ENCODE measurements at places on chromosomes 7 and 10. TPM values are rescaled to one million over a fixed set of nuclear protein-coding genes. Genes with fewer than 3 reads are reported as not detected.

SERPINE1 gene
- total RNA-seq: 46.1 TPM

- H3K36me3 ChIP-seq: no peaks in the 10 kb centered on the region
- no peaks in the 10 kb centered on the region for H3K4me1 ChIP-seq
- H3K27me3 ChIP-seq: no peaks in the 10 kb centered on the region
- no peak within 1 kb of the TSS for H3K27ac ChIP-seq
Observed at GRCh38 chr7:5282543-5283316, at the start of gene SLC29A4. Gene SLC29A4, plus strand, starts transcription at chr7:5282943. Its CDS starts 4,874 bp downstream, at chr7:5287817.

DNA sequence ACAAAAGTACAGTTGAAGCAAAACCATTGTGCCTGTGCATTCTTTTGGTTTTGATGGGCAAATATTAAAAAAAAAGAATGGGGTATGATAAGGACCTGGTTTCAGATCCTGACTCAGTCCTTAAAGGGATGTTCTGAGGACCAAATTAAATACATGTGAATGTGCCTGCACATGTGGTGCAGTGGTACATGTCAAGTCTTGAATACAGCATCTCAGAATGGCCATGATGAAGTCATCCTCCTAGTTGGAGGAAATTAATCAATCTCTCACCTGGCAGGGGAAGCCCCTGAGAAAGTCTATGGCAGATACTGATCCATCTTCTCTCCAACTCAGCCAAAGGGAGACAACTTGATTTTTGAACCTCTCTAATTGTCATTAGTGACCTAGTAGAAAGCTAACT lies 207.0 kb downstream of the SUGCT start:
- DNase-seq: no peak
- H3K4me3 ChIP-seq: no peak overlapping the region
- no peaks in the 10 kb centered on the region for H3K27me3 ChIP-seq
- no peaks in the 10 kb centered on the region for H3K36me3 ChIP-seq
- H3K27ac ChIP-seq: no peak overlapping the region
- no peaks in the 10 kb centered on the region for H3K4me1 ChIP-seq

DNA sequence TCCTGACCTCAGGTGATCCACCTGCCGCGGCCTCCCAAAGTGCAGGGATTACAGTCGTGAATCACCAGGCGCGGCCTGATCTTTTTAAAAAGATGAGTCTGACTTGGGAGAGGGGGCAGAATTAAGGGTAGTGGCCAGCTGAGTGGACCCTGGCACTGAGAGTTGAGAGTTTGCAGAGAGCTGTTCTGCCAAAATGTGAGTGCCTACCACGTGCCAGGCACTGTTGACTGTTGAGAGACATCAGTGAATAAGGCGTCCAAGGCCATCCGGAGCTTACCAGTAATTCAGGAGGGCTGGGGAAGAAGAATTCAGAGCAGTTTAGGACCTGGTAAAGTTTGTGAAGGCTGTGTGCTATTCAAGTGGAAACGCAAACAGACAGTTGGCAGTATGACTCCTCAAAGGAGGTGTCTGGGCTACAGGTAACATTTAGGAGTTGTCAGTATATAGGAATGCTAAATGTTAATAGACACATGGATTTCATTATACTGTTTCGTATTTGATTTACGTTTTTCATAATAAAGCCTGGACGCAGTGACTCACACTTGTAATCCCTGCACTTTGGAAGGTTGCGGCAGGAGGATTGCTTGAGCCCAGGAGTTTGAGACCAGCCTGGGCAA lies 1.5 kb downstream of the NIPSNAP2 start:
- H3K36me3 ChIP-seq: no peaks in the 10 kb centered on the region
- DNase-seq: peak; percentile 84
- peak overlapping the region; percentile 73 for H3K27ac ChIP-seq
- H3K4me3 ChIP-seq: peak overlapping the region; percentile 84
- H3K27me3 ChIP-seq: no peaks in the 10 kb centered on the region

DNA sequence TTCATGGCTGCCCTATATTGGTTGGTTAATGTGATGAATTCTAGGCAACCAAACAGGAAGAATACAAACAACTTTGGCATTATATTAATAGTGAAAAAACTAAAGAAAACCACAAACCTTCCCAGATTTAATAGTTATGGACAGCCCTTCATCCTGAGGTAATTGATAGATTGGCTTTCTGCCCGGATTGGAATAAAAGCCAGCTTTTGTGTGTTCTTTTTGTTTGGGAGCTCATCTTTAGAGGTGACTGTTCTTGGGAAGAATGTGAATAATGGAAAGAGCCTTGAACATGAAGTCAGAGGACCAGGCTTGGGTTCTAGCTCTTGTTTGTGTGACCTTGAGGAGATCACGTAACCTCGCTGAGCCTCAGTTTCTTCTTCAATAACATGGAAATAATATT lies 92.3 kb downstream of the VTI1A start:
- H3K4me1 ChIP-seq: no peaks in the 10 kb centered on the region
- H3K4me3 ChIP-seq: no peak overlapping the region
- no peak overlapping the region for H3K27ac ChIP-seq
- peak; percentile 22 for DNase-seq
- H3K27me3 ChIP-seq: no peaks in the 10 kb centered on the region

DNA sequence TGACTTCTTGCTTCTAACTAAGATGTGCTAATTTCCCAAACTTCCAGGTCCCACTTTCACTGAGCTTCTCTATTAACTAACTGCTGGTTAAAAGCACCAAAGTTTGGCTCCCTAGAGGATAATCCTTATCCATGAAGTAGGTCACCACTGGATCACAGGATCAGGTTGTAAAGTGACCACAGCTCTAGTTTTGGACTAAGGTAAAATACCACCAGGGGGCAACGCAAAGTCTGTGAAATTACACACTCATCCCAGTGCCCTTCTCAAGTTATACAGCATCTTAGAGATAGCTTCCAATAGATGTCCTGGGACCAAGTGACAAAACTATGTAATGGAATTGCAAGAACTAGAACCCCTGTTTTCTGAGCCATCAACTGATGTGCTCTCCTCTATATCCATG lies 116.4 kb upstream of the ASAH2 start:
- H3K4me1 ChIP-seq: peaks cover 12% of the 10 kb centered on the region
- H3K27me3 ChIP-seq: no peaks in the 10 kb centered on the region
- no peaks in the 10 kb centered on the region for H3K36me3 ChIP-seq
- peak; percentile 94 for DNase-seq
- no peak overlapping the region for H3K27ac ChIP-seq
- no peak overlapping the region for H3K4me3 ChIP-seq

- H3K27me3 ChIP-seq: 0 out of 2 replicates have a peak, but pooled peaks cover 5% of the 10 kb centered on the region
- DNase-seq: no peak
- no peaks in the 10 kb centered on the region for H3K4me1 ChIP-seq
- no peak overlapping the region for H3K27ac ChIP-seq
- H3K4me3 ChIP-seq: no peak overlapping the region
Observed at GRCh38 chr10:19461588-19461987, 354.6 kb upstream of the PLXDC2 start.
